ENCODE measurements at places on chromosomes 11 and 22. TPM values are rescaled to one million over a fixed set of nuclear protein-coding genes. Genes with fewer than 3 reads are reported as not detected.

Gene OLFML1
- not detected for total RNA-seq

Gene ALX4
- not detected for total RNA-seq

Gene NLRP14
- 0.21 TPM for total RNA-seq

Gene SLC25A22
- 90.3 TPM for total RNA-seq
